ENCODE measurements at places on chromosomes 5 and 9. TPM values are rescaled to one million over a fixed set of nuclear protein-coding genes. Genes with fewer than 3 reads are reported as not detected.

- DNase-seq, result no peak
These were observed 170.1 kb downstream of the GABBR2 start for GRCh38 chr9:98538626-98539031.

- no peak for DNase-seq
These were observed 243.8 kb downstream of the COX7C start for GRCh38 chr5:86861512-86861911.

DNA sequence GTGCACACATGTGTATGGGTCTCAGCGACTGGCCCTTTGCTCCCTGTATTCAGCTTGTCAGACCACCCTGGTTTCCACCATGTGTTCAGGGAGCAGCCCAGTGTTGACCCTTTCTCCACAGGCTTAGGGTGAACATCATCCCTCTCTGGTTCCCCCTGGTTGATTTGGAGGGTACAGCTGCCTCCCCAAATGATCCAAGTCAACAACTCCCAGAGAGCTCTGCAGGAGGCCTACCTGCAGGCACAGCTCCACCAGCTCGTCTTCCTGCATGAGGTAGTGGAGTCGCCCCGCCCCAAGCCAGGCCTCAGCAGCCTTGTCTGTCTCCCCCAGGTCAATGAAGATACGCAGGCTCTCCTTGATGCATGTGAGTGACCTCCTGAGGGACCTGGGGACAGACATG, 50.5 kb downstream of the SH3TC2 start:
- DNase-seq, result no peak

- no peak for DNase-seq
These were observed 19.9 kb downstream of the URM1 start for GRCh38 chr9:128390813-128391711.

GRCh38 chr9:21841133-21841532, 38.7 kb downstream of the MTAP start:
- DNase-seq, result no peak

- peak; percentile 91 for DNase-seq
These were observed at the start of gene CKMT2 for GRCh38 chr5:81233080-81233634. Gene CKMT2 (plus strand): TSS chr5:81233322. CDS start chr5:81251133, 17,811 bp downstream.

DNA sequence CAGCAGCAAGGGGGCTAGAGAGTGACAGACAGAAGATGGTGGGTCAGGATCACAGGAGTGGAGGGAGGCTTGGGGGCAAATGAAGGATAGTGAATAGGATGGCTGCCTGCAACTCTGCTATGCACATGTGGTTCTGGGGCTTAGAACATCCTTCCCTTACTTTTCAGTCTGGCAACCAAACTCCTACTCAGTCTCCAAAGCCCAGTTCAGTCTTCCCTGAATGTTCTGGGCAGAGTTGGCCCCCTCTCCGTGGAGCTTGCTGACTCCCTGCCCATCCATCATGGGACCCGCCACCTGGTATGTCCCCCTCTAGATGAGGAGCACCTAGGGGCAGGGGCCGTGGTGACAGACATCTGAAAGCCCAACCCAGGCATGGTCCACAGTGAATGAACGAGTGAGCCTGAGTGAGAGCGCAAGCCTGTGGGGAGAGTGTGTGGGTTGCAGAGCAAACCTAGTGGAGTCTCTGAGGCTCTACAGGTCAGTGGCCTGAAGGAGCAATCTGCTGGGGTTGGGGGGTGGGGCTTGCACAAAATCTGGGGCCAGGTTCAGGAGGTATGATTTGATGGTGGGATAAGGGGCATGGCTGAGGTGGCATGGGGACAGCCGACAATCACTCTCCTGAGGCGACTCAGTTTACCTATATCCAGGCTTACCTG, 180.6 kb downstream of the FGF18 start:
- DNase-seq, result no peak

GRCh38 chr5:174275959-174276358, 230.5 kb downstream of the NSG2 start:
- DNase-seq, result no peak

- peak; percentile 38 for DNase-seq
These were observed 33.7 kb downstream of the USP20 start for GRCh38 chr9:129868872-129869486.

DNA sequence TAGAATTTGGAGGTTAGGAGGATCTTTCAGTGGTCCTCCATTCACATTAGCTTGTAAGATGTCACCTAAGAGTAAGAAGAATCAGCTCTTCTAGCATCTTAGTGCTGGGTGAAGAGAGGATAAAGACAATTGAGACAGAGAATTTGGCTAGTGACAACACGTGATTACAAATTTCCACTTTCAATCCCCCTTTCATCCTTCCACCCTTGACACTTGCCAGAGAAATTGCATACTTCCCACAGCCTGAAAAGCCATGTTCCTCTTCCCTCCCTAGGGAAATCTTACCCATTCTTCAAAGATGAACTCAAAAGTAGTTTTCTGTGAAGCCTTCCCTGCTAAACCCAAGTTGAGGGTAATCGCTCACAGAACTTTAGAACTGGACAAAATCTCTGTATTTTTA, 282.6 kb upstream of the PTGER4 start:
- no peak for DNase-seq

GRCh38 chr9:99025616-99026270, 79.2 kb upstream of the TGFBR1 start:
- no peak for DNase-seq

DNA sequence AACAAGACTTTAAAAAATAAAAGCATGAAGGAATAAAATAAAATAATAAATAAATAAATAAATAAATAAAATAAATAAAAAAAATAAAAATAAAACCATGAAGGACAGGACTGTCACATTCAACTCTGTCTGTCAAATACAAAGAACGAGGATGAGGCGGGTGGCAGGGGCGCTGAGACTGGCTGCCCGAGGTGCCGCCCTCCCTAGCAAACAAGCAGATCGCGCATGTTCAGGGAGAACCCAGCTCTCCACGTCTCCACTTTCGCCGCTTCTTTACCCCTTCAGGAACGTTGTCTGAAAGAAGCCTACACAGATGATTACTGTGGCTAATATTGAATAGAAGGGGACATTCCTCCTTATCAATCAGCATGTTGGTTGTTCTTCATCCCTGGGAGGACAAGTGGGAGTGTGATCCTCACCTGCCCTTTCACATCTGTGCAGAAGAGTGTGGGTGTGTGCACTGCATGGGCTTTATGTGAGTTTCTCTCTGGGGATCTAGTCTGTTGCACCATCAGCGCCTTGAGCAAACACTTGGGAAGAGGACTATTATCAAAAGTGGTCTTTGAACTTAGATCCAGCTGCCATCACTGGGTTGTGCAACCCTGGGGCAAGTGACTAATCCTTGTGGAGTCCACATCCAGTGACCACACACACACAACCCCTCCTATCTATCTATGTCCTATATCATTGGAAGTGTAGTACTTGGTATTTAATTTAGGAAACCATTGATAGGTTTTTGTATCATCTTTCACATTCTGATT, 399.2 kb downstream of the IRX2 start:
- DNase-seq, result no peak

IFNE gene
- total RNA-seq, result not detected

GDNF gene
- total RNA-seq, result 0.63 TPM

LCP2 gene
- total RNA-seq, result 18.7 TPM

ALDH1A1 gene
- 297 TPM for total RNA-seq

PRDM9 gene
- not detected for total RNA-seq

KCTD16 gene
- total RNA-seq, result 0.67 TPM

SLC6A18 gene
- total RNA-seq, result not detected

OCLN gene
- total RNA-seq, result 0.49 TPM

EIF4E1B gene
- not detected for total RNA-seq

OR2Y1 gene
- not detected for total RNA-seq

Measured in adrenal gland (tissue), 19 donors.